ENCODE measurements at places on chromosomes 1 and 21.

DNA sequence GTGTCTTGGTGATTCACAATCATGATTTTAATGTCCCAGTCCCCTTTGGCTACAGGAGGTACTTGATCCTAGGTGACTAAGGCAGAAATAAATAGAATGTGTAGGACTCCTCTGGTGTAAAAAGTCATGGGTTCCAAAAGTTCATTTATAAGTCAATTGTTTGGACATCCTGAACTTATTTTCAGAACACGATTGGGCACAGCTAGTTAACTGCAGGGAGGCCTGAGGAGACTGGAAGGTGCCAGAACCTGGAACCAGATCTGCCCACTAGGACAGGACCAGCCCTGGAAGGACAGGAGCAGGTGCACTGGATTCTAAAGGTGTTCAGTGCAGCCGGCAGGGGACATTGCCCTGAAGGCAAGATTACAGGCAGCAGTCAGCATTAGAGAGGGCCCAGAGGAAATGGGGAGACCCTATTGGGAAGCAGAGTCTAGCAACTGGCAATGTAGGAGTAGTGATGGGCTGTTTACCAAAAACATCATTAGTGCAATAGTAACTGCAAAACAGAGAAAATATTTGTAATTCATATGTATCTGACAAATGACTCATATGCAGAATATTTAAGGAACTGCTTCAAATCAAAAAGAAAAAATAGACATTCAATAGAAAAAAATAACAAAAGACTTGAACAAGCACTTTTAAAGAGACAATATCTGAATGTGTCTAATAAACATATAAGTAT, 23.6 kb upstream of the HEATR1 start:
- DNase-seq, result no peak

DNA sequence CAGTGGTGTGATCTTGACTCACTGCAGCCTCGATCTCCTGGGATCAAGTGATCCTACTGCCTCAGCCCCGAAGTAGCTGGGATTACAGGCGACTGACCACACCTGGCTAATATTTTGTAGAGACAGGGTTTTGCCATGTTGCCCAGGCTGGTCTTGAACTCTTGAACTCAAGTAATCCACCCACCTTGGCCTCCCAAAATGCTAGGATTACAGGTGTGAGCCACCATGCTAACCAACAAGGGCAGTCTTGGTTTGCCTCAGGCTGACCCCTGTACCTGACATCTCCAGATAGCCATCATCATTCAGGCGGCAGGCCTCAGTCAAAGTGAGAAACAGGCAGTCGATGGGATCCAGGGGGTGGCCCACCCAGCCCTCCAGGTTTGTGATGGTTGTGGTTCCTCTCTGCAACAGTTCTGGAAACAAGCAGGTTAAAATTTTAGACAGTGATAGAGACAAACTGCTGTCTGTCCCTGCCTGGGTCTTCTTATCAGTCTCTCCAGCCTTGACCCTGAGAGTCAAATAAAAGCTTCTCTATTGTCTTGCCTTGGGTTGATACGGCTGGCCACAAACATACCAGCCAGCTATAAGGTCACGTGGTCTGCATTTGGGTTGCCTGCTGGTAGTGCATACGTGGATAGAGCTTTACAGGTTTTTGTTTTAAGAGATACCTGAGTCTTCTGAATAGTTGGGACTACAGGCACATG, 26.8 kb downstream of the UROD start:
- DNase-seq, result no peak

DNA sequence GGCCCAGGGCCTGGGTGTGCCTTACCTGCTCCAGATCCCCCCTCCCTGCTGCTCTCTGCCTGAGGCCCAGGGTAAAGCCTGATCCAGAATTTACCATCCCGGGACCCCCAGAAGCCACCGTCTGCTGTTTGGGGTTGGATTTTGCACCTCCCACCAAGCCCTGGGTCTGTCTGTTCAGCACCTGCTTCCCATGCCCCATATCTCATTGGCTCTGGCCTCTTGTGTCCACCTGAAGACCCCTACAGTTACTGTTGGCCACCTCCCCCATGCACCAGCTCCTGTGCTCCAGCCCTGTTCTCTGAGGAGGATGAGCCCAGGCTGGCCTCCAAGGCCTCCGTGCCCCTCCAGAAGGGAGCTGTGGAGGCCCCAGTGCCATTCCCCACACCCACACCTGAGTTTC, 113.9 kb downstream of the GRIK3 start:
- no peak for DNase-seq

- DNase-seq, result no peak
These were observed 76.4 kb downstream of the FOXD2 start for GRCh38 chr1:47514229-47514628.

DNA sequence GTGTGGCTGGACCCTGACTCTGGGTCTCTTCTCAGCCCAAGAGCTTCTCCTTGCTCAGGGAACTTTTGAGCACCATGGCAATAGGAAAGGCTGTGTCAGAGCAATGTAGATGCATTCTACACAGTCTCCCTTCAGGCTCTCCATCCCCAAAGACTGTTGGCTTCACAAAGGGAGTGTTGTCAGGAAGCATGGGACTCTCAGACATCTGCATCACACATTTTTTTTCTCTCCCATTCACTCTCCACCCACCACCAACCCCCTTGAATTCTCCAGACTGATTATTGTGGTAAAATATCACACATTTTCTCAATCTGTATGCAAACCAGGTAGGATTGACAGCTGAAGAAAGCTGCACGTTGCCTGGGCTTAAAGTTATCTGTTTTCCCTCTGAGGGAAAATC, 105.4 kb upstream of the WARS2 start:
- no peak for DNase-seq

GRCh38 chr1:16720351-16721223, 19.7 kb upstream of the RNU1-4 start:
- DNase-seq, result no peak

- DNase-seq, result no peak
These were observed 280.6 kb downstream of the TTLL7 start for GRCh38 chr1:83718338-83718737.

DNA sequence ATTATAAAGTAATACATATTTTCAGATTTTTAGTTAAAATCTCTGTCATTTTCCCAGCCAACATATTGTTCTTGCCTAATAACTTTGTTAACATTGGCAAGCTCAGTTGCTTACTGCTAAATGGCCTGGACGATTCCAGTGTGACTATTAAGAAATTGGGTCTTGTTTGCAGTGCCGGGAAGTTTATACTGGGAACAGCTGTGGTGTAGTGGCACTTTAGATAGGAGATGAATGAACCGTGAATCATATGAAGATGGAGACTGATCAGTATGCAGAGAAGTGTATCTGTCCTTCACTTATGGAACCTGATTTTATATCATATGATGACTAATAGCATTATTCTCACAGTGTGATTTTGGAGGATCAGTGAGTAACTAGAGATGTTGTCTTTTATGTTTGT, 3.3 kb downstream of the CHRM3 start:
- DNase-seq, result no peak

GRCh38 chr1:95035536-95035935, 37.2 kb downstream of the ALG14 start:
- DNase-seq, result no peak

DNA sequence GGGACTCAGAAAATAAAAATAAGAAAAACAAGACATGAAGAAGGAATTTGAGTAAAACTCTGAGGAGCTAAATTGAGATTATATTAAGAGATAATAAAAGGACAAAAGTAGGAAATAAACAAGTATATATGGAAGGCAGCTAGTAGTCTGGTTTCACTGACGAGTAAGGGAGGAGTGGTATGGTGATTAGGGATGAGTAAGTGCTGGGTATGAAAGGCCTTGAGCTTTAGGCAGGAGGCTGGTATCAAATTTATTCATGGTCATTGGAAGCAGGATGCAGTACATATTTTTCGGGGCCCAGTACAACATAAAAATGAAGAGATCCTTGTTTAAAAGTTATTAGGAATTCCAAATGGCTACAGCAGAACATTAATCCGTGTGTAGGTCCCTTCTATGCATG, 789.7 kb upstream of the PRMT6 start:
- no peak for DNase-seq

GRCh38 chr21:43812139-43812821, 22.9 kb downstream of the RRP1 start:
- DNase-seq, result no peak

GRCh38 chr1:152440635-152441471, 26.8 kb upstream of the CRNN start:
- DNase-seq, result no peak

GRCh38 chr1:172069534-172069933, 228.2 kb downstream of the DNM3 start:
- no peak for DNase-seq

DNA sequence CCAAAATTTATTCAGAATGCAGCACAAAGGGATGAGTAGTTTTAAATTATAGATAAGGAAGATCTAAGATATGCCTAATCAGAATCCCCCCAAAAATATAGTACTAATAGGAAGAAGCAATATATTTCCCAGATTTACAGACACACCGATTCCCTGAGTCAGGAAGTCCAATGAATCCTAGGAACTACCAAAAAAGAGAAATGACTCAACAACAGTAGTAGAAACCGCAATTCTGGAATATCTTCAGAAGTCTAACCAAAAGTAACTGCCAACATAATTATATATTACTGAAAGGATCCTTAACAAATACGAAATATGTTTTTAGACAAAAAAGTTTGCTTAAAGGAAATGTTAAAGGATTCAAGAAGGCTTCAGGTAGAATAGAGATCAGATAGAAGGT, 10.3 kb downstream of the AHCTF1 start:
- no peak for DNase-seq

Measured in activated CD8-positive, alpha-beta memory T cell treated with anti-CD3 and anti-CD28 coated beads for 1 hour (primary cell).